ENCODE measurements at places on chromosomes 5 and 9.
A peak's percentile ranks its signal among the peaks of the same experiment; 100 is the strongest.

DNA sequence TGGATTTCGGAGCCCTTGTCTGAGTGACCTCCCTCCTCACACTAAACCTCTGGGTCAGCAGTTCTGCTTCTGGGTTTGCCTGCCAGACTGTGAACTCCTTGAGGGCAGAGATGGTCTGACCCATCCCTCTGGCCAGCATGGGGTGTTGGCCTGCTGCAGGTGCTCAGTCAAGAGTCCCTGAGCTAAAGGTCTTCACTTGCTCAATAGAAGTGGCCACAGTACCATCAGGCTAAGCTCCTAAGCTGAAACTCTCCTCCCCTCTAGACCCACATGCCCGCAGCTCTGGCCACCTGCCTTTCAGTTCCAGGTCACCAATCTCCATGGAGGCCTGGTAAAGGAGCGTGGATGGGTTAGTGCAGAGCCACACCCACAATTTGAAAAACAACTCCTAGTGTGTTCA is 316.6 kb downstream of the SPOCK1 start:
- H3K27ac ChIP-seq: no peak overlapping the region
- no peaks in the 10 kb centered on the region for H3K36me3 ChIP-seq
- H3K27me3 ChIP-seq: peaks cover 26% of the 10 kb centered on the region
- no peak overlapping the region for H3K4me3 ChIP-seq
- H3K4me1 ChIP-seq: no peaks in the 10 kb centered on the region
- no peak for DNase-seq

DNA sequence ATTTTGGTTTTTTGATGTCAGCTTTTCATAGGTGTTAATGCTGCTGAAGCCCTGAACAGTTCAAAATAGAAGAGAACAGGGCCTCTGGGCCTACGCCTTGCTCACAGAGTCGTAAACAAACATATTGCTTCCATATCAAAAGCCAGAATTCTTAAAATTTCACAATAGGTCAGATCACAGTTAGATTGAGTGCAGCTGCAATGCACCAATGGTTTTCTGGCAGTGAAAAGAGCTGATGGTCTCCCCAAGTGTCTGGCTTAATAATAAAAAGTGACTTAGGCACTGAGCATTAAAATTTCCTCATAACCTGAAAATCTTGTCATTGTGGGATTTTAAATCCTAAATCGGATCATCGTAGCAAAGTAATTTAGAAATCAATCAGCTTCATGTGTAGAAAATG is 493.0 kb downstream of the CAAP1 start:
- H3K4me3 ChIP-seq: no peak overlapping the region
- H3K27ac ChIP-seq: no peak overlapping the region
- no peaks in the 10 kb centered on the region for H3K36me3 ChIP-seq
- H3K4me1 ChIP-seq: no peaks in the 10 kb centered on the region

DNA sequence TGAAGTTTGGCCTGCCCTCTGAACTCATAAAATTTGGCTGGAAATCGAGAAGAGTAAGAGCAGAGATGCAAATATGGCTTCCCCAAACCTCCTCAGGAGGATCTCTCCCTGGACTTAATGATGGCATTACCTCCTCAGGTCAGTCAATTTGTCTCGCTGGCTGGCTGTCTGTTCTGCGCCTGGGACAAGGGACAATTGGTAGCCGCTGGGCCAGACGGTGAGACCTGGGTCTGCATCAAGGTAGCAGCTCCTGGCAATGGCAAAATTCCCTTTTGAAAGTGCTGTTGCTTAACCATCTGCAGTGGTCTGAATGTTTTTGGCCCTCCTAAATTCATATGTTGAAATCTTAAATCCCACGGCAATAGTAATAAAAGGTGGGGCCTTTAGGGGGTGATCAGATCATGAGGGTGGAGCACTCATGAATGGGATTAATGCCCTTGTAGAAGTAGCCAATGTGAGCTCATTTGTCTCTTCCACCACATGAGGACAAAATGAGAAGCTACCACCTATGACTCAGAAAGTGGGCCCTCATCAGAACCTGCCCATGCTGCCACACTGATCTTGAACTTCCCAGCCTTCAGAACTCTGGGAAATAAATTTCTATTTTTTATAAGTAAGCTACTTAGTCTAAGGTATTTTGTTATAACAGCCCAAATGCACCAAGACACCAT is 439.3 kb upstream of the KLF4 start:
- no peaks in the 10 kb centered on the region for H3K36me3 ChIP-seq
- no peak overlapping the region for H3K27ac ChIP-seq
- H3K4me1 ChIP-seq: no peaks in the 10 kb centered on the region
- DNase-seq: no peak
- no peaks in the 10 kb centered on the region for H3K27me3 ChIP-seq
- no peak overlapping the region for H3K4me3 ChIP-seq

GRCh38 chr5:135834639-135835529 is at the start of gene SLC25A48:
Gene SLC25A48, plus strand, starts transcription at chr5:135834663. Its CDS starts 185 bp downstream, at chr5:135834848.
- no peaks in the 10 kb centered on the region for H3K36me3 ChIP-seq
- no peak for DNase-seq
- H3K4me1 ChIP-seq: no peaks in the 10 kb centered on the region
- no peaks in the 10 kb centered on the region for H3K27me3 ChIP-seq

GRCh38 chr5:131279204-131279603 is 15.4 kb downstream of the CDC42SE2 start:
- no peaks in the 10 kb centered on the region for H3K27me3 ChIP-seq
- H3K36me3 ChIP-seq: no peaks in the 10 kb centered on the region
- H3K27ac ChIP-seq: no peak overlapping the region
- DNase-seq: no peak
- H3K4me1 ChIP-seq: peaks cover 43% of the 10 kb centered on the region

GRCh38 chr9:126482361-126483044 is 131.2 kb upstream of the LMX1B start:
- H3K36me3 ChIP-seq: no peaks in the 10 kb centered on the region
- no peak for DNase-seq
- no peaks in the 10 kb centered on the region for H3K4me1 ChIP-seq
- H3K4me3 ChIP-seq: no peak overlapping the region

- no peak for DNase-seq
- peak overlapping the region; percentile 44 for H3K4me3 ChIP-seq
- H3K4me1 ChIP-seq: peaks cover 24% of the 10 kb centered on the region
- peak overlapping the region; percentile 43 for H3K27ac ChIP-seq
- no peaks in the 10 kb centered on the region for H3K27me3 ChIP-seq
- H3K36me3 ChIP-seq: peaks cover 7% of the 10 kb centered on the region
Observed at GRCh38 chr5:75465480-75465879, 45.9 kb downstream of the CERT1 start.

DNA sequence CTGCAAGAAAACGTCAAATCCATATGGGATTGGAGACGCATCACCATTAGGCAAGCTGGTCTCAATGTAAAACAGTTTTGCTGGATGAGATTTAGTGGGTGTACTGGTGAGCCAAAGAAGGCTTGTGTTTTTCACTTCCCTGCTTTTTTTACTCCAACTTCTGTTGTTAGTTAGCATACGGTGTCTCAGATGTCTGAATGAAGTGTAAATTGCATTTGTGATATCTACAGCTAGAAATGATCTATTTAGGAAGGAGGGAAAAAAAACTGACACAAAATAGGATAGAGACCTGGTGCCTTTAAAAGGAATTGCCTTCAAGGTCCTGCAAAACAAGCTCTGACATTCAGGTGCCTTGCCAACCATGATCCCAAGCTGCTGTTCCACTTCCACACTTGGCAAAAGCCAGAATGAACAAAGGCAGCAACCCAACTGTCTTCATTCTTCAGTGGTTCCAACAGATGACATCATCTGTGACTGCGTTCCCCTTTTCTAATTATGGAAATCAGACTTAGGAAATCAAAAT is 104.2 kb upstream of the RAI14 start:
- no peaks in the 10 kb centered on the region for H3K36me3 ChIP-seq
- H3K27me3 ChIP-seq: no peaks in the 10 kb centered on the region
- DNase-seq: no peak

- H3K27ac ChIP-seq: no peak overlapping the region
- no peaks in the 10 kb centered on the region for H3K4me1 ChIP-seq
- no peak for DNase-seq
Observed at GRCh38 chr5:76766746-76767145, 50.8 kb downstream of the F2R start.

DNA sequence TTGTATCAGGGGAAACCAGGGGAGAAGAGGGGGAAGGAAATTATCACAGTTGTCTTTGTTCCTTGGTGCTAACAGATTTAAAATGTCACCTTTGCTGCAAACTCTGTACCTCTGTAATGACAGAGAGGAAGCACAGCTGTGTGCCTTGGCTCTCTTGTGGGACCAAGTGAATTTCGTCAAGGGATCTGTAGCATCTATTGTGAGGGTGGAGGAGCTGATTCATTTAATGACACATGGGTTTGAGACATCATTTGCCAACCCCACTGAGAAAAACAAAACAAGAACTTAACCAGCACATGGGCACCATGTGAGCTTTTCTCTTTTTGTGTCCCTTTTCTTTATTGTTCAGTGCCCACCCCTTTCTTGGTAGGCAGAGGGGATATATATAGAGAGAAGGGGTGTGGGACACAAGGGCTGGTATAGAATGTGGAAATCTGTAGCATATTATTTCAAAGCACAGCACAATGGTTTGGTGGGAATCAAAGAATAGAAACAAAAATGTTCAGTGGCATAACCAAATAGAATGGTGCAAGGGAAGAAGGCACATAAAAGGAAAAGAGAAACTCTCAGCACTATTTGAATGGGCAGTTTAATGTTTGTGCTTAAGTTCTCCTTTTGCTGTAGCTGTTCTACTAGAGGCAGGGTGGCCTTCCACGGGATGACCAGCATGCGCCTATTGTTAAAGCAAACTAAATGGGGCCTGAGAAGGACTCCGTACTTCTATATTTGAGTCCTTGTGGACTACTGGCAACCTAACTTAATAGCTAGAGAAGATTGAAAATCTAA is 63.3 kb downstream of the LIX1 start:
- no peak for DNase-seq
- no peak overlapping the region for H3K4me3 ChIP-seq
- H3K27ac ChIP-seq: no peak overlapping the region
- H3K36me3 ChIP-seq: no peaks in the 10 kb centered on the region
- no peaks in the 10 kb centered on the region for H3K27me3 ChIP-seq
- H3K4me1 ChIP-seq: peaks cover 14% of the 10 kb centered on the region

DNA sequence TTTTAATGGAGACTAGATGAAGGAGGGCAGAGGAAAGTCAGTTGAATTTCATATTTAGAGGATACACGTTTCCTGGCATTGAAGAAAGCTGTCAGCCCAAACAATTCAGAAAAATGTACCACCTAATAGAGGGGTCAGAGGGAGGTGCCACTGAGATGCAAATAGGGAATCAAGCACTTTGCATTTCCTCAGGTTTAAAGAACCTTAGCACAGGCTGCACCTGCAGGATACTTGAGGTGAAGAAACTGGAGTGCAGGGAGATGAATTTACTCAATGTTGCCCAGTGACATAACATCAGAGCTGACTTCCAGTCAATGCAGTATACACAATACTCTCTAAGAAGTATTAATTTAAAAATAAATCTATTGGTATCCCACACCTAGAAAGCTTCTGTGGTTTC is 67.0 kb upstream of the MAST4 start:
- H3K4me3 ChIP-seq: no peak overlapping the region
- H3K36me3 ChIP-seq: no peaks in the 10 kb centered on the region
- H3K27me3 ChIP-seq: no peaks in the 10 kb centered on the region
- H3K27ac ChIP-seq: no peak overlapping the region

GRCh38 chr5:132417010-132417439 is 47.5 kb downstream of the SLC22A5 start:
- peaks cover 48% of the 10 kb centered on the region for H3K36me3 ChIP-seq
- peaks cover 90% of the 10 kb centered on the region for H3K4me1 ChIP-seq
- DNase-seq: no peak

DNA sequence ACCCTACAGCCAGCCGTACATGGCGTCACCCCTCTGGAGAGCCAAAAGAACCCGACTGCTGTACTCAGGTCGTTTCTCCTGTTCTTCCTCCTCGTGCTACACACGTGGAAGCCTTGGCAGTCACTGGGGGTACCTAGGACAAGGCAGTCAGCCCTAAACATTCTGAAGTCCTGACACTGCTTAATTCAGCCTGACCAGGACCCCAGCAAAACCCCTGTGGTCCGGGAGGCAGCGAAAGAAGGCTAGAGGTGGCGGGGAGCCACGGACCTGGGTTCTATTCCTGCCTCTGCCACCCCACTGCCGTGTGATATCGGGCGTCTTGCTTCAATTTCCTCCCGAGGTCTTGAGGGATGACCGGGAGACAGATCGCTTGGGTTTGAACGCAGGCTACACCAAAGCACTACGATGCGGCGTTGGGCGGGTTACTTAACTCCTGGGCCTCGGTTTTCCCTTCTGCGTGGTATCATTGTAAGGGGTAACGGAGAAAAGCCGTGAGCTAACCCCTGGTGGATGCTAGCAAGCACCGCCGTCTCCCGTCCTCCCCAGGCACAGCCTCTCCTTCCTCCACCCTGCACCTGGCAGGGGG is 429 bp upstream of the ARL10 start:
- H3K4me3 ChIP-seq: no peak overlapping the region
- H3K4me1 ChIP-seq: peaks cover 22% of the 10 kb centered on the region
- no peaks in the 10 kb centered on the region for H3K27me3 ChIP-seq

DNA sequence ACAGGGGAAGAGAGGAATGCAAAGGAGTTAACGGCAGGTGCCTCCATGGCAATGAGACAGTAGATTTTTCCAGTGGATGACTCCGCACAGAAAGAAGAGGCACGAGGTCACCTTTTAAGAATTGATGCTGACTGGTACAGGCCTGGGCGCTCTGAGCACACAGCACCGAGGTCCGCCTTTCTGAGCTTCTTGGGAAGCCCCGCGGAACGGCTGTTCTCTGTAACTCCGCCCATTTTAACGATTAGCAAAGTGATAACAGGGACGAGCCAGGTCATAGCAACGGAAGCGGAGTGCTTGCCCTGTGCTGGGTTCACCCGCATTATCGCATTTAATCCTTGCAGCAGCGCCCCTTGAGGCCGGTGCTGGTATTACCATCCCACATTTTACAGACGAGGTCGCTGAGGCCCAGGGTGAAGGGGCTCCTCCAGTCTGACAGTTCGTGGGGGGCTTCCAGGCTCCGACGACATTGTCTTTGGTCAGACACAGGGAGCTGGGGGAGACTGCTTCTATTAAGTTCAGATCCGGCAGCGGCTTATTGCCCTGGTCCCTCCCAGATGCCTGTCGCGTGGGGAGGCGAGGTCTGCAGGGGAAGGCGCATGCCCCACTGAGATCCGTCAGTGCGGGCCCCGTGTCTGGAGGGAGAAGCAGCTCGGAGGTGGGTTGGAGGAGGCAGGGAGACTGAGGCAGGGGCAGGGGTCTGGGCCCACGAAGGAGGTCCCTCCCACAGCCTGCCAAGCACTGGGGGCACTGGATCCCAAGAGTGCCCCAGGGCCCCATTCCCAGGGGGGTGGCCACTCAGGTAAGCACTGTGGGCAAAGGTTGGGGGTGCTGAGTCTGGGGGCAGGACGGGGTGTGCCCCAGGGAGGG is 22.3 kb upstream of the HMCN2 start:
- H3K4me3 ChIP-seq: no peak overlapping the region
- H3K27me3 ChIP-seq: no peaks in the 10 kb centered on the region
- no peaks in the 10 kb centered on the region for H3K36me3 ChIP-seq

DNA sequence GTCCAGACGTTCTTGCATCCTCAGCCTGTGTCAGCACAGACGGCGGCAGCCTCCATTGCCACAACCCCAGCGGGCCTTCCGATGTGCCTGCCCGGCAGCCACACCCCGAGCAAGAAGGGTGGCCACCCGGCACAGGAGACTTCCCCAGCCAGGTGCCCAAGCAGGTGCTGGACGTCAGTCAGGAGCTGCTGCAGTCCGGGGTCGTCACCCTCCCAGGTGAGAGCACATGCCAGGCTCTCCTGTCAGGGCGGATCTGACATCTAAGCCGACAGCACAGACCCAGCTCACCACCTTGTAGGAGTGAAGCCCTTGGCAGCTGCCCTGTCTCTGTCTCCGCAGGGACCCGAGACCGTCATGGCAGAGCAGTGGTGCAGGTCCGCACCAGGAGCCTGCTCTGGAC is 48.3 kb upstream of the LRRC14B start:
- H3K27ac ChIP-seq: no peak overlapping the region
- no peak overlapping the region for H3K4me3 ChIP-seq
- no peaks in the 10 kb centered on the region for H3K4me1 ChIP-seq

GRCh38 chr5:12896086-12896485 is 991.8 kb upstream of the CTNND2 start:
- no peaks in the 10 kb centered on the region for H3K36me3 ChIP-seq
- H3K4me1 ChIP-seq: no peaks in the 10 kb centered on the region
- no peak overlapping the region for H3K4me3 ChIP-seq

All from DND-41 (cell line).